Activated T-cell treated with anti-CD3 and anti-CD28 coated beads for 1 hour (primary cell): ENCODE measurements at places on chromosomes 1 and 21.

DNA sequence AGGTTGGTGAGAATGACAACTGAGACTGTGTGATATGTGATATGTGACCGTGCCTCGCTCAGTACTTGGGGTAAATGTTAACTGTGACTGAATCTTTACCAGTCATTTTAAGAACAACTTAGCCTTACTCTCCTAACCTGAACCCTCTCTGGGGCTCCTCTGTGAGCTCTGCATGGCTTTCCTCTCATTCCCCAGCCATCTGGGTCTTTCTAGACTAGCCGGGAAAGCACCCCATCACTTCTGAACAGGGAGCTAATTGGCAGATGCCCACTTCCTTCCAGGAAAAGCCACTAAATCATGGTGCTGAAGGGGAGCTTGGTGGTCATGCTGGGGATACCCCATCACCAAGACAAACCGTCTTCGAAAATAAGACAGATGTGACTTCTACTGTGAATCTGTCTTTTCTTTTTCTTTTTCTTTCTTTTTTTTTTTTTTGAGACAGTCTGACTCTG lies 16.5 kb upstream of the FOXO6 start:
- no peak for DNase-seq

DNA sequence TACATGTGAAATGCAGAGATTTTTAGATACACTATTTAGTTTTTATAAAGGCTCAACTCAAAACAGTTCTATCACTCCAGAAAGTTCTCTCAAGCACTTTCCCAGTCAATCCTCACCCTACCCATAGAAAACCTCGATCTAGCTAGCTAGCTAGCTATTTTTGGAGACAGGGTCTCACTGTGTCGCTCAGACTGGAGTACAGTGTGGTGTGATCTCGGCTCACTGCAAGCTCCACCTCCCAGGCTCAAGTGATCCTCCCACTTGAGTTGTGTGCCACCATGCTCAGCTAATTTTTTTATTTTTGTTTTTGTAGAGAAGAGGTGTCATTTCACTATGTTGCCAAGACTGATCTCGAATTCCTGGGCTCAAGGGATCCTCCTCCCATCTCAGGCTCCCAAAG lies 236.9 kb downstream of the RERE start:
- DNase-seq: no peak

GRCh38 chr1:213264531-213264930 lies 213.5 kb downstream of the RPS6KC1 start:
- DNase-seq: no peak

DNA sequence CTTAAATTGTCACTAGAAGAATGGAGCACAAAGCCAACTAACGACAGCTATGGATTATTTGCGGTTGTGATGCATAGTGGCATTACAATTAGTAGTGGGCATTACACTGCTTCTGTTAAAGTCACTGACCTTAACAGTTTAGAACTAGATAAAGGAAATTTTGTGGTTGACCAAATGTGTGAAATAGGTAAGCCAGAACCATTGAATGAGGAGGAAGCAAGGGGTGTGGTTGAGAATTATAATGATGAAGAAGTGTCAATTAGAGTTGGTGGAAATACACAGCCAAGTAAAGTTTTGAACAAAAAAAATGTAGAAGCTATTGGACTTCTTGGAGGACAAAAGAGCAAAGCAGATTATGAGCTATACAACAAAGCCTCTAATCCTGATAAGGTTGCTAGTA lies 13.5 kb downstream of the USP1 start:
- no peak for DNase-seq

GRCh38 chr1:152052606-152053005 lies 15.8 kb upstream of the S100A11 start:
- DNase-seq: peak; percentile 88

DNA sequence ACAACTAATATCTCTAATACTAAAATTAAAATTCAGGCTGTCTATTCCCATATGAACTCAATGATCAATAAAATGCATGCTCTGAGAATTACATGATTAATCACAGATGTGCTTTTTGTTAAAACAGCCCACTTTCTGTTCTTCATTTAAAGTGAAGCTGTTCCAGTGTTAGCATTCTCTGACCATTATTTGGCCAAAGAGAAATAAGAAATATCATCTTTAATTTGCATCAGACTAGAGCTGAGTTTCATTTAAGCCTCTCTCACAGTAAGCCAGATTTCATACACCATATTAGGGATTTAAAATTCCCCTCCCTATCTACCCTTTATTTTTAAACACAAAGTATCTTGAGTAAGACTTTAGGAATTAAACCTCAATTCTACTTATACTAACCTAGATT lies 261.6 kb downstream of the TPR start:
- DNase-seq: no peak

GRCh38 chr1:58689167-58689566 lies 10.7 kb downstream of the MYSM1 start:
- DNase-seq: no peak

- no peak for DNase-seq
Measured at GRCh38 chr1:155184835-155185782, 11.5 kb downstream of the TRIM46 start.

DNA sequence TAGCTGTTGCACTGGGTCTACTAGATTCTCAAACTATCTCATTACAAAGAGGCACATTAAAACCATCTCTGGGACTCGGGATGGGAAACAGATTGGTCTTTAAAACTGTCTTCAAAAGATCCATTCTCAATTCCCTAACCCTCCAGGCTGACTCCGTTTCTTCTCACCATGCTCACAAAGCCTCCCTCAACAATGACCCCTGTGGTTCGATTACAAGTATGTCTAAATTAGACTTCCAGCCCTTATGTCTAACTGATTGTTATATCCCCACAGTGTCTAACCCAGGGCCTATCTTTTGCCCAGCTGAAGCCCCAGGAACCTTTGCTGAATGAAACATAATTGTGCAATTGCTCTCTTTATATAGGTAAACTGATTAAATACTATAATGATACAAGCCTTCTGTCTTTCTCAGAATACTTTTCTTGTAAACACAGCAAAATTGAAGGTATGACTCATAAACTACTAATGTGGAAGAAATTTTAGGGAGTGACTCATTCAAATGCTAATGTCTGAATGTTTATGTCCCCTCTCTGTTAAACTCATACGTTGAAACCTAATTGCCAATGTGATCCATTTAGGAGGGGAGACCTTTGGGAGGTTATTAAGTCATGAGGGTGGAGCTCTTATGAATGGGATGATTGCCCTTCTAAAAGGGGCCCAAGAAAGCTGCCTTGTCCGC lies 65.6 kb upstream of the DAB1 start:
- no peak for DNase-seq

GRCh38 chr1:64530969-64531692 lies 61.2 kb downstream of the CACHD1 start:
- no peak for DNase-seq

DNA sequence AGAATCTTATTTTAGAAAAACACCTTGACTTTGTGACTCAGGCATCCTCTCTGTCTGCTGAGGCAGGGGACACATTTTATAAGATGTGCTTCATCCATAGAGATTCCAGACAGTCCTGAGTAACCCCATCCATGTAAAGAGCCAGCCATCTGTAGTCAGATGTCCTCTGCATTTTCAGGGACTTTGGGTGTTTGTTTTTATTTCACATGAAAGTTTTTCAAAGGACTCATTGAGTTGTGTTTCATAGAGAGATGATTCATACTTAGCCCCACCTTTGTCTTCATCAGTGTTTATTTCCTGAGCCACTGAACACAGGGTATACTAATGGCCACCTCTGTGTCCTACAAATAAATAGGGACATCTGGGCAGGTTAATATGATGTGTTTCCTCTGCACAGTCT lies 280.4 kb downstream of the CACNA1E start:
- DNase-seq: no peak

GRCh38 chr21:41783476-41784180 lies 16.8 kb upstream of the RIPK4 start:
- no peak for DNase-seq

GRCh38 chr21:33360281-33360680 lies 35.5 kb downstream of the IFNAR1 start:
- no peak for DNase-seq

- DNase-seq: no peak
Measured at GRCh38 chr1:212215910-212216309, 69.3 kb upstream of the PPP2R5A start.
